Fibroblast of lung (primary cell): ENCODE measurements at places on chromosomes 16 and 17.

DNA sequence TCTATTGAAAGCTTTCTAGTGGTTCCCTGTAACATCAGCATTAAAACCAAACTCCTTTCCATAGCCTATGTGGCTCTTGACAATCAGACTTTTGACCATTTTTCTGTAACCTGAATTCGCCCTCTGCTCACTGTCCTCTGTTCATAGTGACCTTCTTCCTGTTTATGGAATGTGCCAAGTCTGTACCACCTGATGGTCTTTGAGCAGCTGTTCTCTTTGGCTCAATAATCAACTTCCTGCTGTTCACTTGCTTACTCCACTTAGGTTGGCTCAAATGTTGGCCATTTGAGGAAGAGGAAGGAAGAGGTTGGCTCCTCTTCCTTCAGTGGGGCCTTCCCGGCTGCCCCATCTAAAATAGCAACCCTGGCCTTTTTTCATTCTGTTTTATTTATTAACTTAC is 251.5 kb downstream of the CA10 start:
- no peak for DNase-seq

DNA sequence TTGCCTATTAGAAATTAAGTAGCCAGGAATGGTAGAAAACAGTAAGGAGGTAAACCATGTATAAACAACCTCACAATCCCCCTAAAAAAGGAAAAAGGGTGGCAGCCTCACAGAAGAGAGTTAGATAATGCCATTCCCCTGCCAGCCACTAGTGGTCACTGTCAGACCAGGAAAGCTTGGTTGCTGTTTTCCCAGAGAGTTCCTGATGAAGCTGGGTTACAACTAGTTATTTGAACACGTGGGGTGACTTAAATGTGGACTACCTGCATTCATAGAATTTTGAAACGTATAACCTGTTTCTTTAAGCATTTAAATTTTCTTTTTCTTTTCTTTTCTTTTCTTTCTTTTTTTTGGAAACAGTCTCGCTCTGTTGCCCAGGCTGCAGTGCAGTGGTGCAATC is 5.8 kb downstream of the GPRC5C start:
- no peak for DNase-seq

- no peak for DNase-seq
Observed at GRCh38 chr16:3122926-3123570, 10.7 kb downstream of the ZNF205 start.

GRCh38 chr17:49676276-49676868 is 1.5 kb downstream of the SPOP start:
- peak; percentile 43 for DNase-seq

GRCh38 chr17:81186203-81186602 is 20.2 kb upstream of the AATK start:
- DNase-seq: no peak

- DNase-seq: no peak
Observed at GRCh38 chr17:917941-918740, 61.4 kb downstream of the NXN start.

- DNase-seq: no peak
Observed at GRCh38 chr17:11267999-11268575, 27.1 kb downstream of the SHISA6 start.

- DNase-seq: no peak
Observed at GRCh38 chr16:68774982-68775634, 38.0 kb downstream of the CDH1 start.

GRCh38 chr16:70756071-70756470 is 44.9 kb downstream of the VAC14 start:
- no peak for DNase-seq

- DNase-seq: peak; percentile 38
Observed at GRCh38 chr16:77171745-77172635, 19.0 kb upstream of the MON1B start.

GRCh38 chr17:81733507-81734404 is 21.7 kb downstream of the SLC25A10 start:
- peak; percentile 43 for DNase-seq

DNA sequence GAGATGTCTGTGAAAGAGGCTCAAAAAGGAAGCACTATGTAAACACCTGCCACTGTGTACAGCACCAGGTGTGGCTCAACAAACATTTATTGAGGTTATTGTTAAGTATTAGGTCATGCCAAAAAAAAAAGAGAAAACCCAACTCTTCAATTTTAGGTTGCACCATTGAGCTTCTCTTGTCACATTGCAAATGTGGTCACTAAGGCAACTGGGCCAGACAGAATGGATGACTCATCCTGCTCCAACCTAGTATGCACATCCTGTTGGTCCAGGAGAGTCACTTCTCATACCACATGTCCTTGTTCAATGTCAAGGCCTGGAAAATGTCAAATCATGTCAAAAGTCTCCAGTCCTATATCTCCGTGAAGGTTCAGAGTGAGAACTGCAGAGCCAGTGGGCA is 25.0 kb downstream of the HOXB1 start:
- peak; percentile 92 for DNase-seq

DNA sequence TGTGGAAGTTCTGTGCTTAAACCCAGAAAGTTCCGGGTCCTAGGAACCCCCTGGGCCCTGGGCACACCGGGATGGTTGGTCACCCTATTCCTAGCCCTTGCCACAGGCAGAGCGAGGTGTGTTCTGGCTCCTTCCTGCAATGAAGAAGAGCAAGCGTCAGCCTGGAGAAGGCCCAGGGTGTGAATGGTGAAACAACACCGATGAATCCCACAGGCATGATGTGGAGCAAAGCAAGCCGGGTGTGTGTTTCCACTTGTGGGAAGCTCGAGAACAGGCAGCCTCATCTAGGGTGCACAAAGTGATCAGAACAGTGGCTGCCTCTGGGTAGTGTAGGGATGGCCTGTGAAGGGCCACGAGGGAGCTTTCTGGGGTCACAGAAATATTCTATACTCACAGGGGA is 13.8 kb downstream of the KCNG4 start:
- DNase-seq: no peak
